ENCODE measurements at places on chromosomes 7 and 10. TPM values are rescaled to one million over a fixed set of nuclear protein-coding genes. Genes with fewer than 3 reads are reported as not detected.

The ANXA11 gene
- 218 TPM for total RNA-seq

The FBXL13 gene
- total RNA-seq: 0.41 TPM

The MSANTD7 gene
- 12.2 TPM for total RNA-seq

The ZNF212 gene
- total RNA-seq: 10.5 TPM

The TWIST1 gene
- 4.4 TPM for total RNA-seq

The CFTR gene
- not detected for total RNA-seq

The C10orf71 gene
- not detected for total RNA-seq

The CHST15 gene
- 7.5 TPM for total RNA-seq

The C10orf143 gene
- total RNA-seq: 0.66 TPM

The ARL5B gene
- total RNA-seq: 6.5 TPM

The NKX2-3 gene
- 0.08 TPM for total RNA-seq

The ANXA8 gene
- total RNA-seq: 37.4 TPM

The CUBN gene
- total RNA-seq: 0.08 TPM

The CDK14 gene
- total RNA-seq: 0.14 TPM

The HTRA1 gene
- 64.4 TPM for total RNA-seq

The SND1 gene
- 104 TPM for total RNA-seq

The AS3MT gene
- 3.2 TPM for total RNA-seq

The CHRM2 gene
- not detected for total RNA-seq

The CLRN3 gene
- total RNA-seq: not detected

The RASA4 gene
- total RNA-seq: 2.8 TPM

The OPALIN gene
- total RNA-seq: not detected

The OGDHL gene
- total RNA-seq: 0.40 TPM

The TYW1B gene
- 2.2 TPM for total RNA-seq

The NOS3 gene
- 0.34 TPM for total RNA-seq

The PTEN gene
- total RNA-seq: 48.7 TPM

The LAMB1 gene
- 108 TPM for total RNA-seq

The RPA3 gene
- 100 TPM for total RNA-seq

The NODAL gene
- not detected for total RNA-seq

The NEBL gene
- 7.1 TPM for total RNA-seq

The AKR1C8 gene
- not detected for total RNA-seq

The VAX1 gene
- total RNA-seq: 0.97 TPM

The A1CF gene
- total RNA-seq: not detected

The HTR5A gene
- not detected for total RNA-seq

The CFAP43 gene
- total RNA-seq: 0.16 TPM

The UTF1 gene
- not detected for total RNA-seq

The VKORC1L1 gene
- 31.6 TPM for total RNA-seq

The GPER1 gene
- 1.0 TPM for total RNA-seq
